ENCODE measurements at places on chromosomes 7 and 10.
A peak's percentile ranks its signal among the peaks of the same experiment; 100 is the strongest.

GRCh38 chr7:158564663-158565035 lies 23.0 kb downstream of the PTPRN2 start:
- DNase-seq = no peak

- no peak for DNase-seq
Measured at GRCh38 chr7:116509982-116510579, 10.5 kb downstream of the CAV2 start.

- peak; percentile 51 for DNase-seq
Measured at GRCh38 chr7:69736126-69736810, 138.0 kb downstream of the AUTS2 start.

GRCh38 chr7:1704811-1705738 lies 35.0 kb downstream of the ELFN1 start:
- DNase-seq = no peak

DNA sequence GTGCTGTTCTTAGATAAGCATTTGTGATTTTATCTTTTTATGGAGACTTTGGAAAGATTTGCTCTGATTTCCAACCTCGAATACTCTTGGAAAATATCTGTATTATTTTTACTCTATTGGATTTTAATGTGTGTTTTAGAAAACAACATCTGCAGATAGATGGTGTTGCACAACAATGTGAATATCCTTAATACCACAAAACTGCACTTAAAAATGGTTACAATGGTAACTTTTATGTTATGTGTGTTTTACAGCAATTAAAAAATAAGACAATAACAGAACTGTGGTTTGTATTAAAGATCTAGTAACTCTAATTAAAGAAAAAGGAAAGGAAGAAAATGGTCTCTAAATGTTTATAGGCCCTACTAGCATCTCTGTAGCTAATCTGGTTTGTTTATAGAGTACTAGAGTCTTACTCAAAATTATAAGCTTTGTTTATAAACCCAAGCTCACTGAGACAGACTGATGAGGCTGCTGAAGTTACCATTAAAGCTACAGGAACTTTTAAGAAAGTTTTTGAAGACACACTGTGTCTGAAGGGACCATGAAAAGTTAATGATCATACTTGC lies 74.6 kb upstream of the CC2D2B start:
- DNase-seq = no peak

DNA sequence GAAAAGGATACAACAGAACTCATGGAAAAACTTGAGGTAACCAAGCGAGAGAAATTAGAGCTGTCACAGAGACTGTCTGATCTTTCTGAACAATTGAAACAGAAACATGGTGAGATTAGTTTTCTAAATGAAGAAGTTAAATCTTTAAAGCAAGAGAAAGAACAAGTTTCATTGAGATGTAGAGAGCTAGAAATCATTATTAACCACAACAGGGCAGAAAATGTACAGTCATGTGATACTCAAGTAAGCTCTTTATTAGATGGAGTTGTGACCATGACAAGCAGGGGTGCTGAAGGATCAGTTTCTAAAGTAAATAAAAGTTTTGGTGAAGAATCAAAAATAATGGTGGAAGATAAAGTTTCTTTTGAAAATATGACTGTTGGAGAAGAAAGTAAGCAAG lies 62.1 kb downstream of the AKAP9 start:
- no peak for DNase-seq

DNA sequence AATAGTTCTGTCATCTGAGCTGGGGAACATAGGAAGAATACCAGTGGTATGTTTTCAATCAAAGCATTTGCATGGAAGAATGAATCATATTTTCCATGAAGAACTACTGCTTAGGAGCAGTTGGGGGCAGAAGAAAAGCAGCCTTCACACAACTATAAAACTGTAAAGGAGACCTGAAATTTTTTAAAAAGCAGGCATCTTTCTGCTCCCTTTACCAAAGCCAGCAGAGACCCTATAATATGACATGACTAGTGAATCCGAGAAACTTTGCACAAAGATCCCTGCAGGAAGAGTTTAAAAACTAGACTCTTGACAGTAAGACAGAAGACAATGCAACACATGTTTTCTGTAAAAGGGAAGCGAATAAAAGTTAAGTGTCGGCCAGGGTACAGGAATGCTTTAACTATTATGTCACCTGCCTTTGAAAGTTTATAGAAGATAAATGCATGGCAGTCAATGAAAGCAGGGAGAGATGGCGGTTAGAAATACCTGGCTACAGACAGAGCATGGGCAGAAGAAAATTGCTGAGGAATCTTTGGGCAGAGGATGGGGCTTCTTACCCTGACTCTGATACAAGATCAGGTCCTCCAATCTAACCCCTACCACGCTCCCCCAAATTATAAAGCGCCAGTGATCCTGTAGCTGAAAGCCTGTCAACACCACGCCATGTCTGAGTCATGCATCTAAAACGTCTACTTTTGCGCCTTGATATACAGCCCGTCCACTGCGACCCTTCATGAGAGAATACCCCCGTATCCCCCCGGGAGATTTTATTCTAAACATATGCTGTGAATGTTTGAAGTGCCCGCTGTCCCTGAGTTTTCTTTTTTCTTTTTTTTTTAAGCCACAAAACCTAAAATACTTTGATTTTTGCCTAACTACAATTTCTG lies 93.1 kb downstream of the GLI3 start:
- no peak for DNase-seq

- DNase-seq = no peak
Measured at GRCh38 chr10:79137300-79137756, 68.6 kb downstream of the ZMIZ1 start.

- DNase-seq = no peak
Measured at GRCh38 chr10:52801947-52802346, 29.4 kb upstream of the MBL2 start.

GRCh38 chr7:92131764-92132330 lies 2.4 kb downstream of the CYP51A1 start:
- no peak for DNase-seq

GRCh38 chr7:92608380-92609322 lies 18.5 kb upstream of the FAM133B start:
- peak; percentile 75 for DNase-seq

DNA sequence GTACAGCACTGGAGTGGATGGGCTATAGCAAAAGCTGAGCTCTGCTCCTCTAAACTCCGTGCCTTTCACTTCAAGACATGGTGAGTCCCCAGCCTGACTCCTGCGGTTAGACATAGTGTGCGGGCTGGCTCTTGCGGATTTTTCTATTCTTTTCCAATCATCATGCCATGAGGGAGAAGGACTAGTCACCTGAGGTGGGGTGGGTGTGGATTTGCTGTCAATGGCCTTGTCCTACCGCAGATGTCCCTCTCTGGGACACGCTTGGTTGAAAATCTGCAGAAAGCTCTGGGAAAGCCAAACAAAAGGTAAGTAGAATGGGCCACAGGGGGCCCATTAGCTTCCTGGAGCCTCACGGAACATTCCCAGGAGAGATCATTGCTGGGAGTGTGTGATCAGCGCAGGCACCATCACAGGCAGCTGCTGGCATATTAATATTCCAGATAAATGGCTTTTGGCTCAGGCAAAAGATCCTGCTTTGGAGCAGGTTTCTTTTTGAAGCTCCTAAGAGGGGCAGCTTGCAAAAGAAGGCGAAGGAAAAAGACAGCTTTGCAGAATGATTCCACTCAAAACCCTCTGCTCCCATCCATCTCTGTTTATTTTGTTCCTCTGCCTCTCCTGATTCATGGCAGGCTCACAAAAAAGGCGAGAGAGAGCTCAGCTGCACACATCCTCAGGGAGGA lies 509.0 kb upstream of the ZMIZ1 start:
- peak; percentile 84 for DNase-seq

- no peak for DNase-seq
Measured at GRCh38 chr7:2034291-2035201, 198.2 kb downstream of the MAD1L1 start.
